ENCODE measurements at places on chromosomes 4 and X.

GRCh38 chr4:78787392-78788006, 11.3 kb downstream of the BMP2K start:
- DNase-seq, result no peak

- DNase-seq, result no peak
These were observed 225.3 kb downstream of the PPP3CA start for GRCh38 chr4:101122019-101122418.

GRCh38 chr4:47484168-47484567, 907 bp upstream of the ATP10D start:
- no peak for DNase-seq

DNA sequence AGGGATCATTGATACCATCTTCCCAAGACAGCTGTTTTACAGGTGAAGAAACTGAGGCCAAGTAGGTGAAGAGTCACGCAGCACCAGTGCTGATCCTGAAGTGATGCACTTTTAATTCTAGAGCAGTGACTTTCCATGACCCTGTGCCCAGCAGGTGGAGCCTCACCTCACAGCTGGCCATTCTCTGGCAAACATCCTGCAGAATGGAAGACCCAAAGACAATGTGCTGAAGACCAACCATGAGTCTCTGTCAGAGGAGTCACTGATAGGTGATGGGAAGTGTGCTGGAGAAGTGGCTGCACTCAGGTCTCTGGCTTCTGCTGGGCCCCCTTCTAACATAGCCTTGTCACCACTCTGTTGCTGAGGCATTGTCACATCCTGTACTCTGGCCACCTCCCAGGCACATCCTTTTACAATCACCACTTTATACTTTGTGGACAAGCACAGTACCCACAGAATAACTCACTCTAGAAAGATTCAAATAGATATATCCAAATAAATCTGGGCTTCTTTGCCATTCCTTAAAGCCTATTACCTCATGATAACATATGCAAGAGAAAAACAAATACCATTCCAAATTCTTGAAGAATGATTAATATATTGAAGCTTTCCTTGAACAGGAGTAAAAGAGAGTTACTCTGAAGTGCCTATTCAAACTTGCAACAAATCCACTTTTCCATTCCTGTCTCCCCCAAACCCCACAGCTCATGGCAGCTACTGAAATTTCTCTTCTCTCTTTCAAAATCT, 64.1 kb upstream of the SCOC start:
- DNase-seq, result no peak

- no peak for DNase-seq
These were observed 138.8 kb downstream of the PDLIM5 start for GRCh38 chr4:94590493-94590892.

- DNase-seq, result no peak
These were observed 174.7 kb upstream of the GPRIN3 start for GRCh38 chr4:89482251-89482650.
